T-cell (primary cell): ENCODE measurements at places on chromosomes 1 and 21.

GRCh38 chr1:181405584-181405983 is 77.7 kb upstream of the CACNA1E start:
- no peak for DNase-seq

DNA sequence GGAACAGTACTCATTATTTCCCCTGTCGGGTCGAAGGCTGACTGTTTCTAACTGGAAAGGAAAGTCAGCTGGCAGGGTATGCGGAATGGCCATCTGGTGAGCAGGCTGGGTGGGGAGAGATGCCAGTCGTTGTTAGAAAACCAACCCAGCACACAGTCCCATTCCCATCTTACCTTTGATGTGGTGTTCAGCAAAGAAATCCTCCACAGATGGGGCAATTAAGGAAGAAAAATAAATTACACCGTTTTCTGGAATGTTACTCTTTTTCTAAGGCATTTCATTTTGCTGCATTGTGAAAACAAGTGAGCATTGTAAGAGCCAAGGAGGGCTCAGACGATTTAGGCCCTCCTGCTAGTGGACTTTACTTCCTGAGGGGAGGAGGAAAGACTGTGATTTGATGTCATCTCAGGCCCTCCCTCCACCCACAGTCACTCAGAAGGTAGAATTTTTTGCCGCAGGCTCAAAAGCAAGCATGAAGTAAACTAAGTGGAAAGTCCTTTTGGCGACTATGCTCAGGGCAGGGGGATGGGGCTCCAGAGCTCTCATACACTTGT is at the start of gene SLC16A4:
Gene SLC16A4 (minus strand): TSS at position 335 of the 554 bp plus-strand sequence. CDS start 1,703 bp downstream, outside the sequence.
- DNase-seq: no peak

DNA sequence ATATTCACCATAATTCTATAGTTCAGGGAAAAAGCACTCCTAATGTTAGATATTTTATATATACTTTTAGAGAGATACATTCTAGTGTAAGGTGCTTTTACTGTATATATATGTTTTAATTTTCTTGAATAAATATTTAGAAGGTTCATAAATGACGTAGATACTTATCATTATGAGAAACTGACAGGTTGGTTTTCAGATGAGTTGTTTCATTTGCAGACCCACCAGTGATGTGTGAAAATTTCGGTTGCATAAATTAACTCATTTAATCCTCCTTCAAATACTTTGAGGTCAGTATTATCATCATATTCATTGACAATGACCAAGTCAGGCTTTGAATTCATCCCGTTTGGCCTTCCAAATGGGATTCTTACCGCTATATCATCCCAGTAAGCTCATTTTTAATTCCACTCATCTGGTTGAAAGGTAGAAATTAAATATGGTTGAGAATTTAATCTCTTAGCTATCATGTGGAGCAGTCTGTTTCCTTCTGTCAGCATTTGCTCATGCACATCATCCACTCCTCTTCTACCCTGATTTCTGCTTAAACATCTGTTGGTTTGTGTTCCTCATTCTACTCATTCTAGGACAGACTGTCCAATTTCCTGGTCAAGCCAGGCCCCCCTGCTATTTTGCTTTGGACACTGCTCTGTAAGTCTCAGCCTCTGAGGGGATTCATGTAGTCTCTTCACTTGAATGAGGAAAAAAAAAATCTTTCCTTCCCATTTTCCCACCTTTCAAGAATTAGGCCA is 1156.6 kb downstream of the PLA2G4A start:
- DNase-seq: no peak

GRCh38 chr1:206828765-206829164 is 36.7 kb upstream of the IL20 start:
- no peak for DNase-seq

GRCh38 chr1:237938068-237938467 is 47.3 kb upstream of the ZP4 start:
- no peak for DNase-seq

DNA sequence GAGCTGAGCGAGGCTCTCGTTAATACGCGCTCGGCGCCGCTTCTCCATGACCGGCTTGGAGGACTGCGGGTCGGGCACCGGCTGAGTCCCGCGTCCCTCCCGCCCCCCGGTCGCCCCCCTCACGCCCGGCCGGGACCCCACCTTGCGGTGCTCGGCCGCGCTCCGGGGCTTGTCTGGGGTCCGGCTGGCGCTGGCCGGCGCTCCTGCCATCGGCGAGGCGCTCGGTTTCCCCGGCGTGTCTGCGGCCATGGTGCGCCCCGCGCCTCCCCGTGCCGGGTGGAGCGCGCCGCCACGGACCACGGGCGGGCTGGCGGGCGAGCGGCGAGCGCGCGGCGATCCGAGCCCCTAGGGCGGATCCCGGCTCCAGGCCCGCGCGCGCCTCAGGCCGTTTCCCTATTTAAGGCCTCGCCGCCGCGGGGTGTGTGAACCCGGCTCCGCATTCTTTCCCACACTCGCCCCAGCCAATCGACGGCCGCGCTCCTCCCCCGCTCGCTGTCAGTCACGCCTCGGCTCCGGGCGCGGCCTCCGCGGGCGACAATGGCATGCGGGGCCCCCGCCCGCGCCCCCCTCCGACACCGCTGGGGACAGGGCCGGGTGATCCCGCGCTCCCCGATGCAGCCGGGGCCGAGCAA is at the start of gene HES4:
Gene HES4 (minus strand): TSS at position 373 of the 632 bp plus-strand sequence. CDS start 124 bp downstream, at position 249.
- peak; percentile 52 for DNase-seq

DNA sequence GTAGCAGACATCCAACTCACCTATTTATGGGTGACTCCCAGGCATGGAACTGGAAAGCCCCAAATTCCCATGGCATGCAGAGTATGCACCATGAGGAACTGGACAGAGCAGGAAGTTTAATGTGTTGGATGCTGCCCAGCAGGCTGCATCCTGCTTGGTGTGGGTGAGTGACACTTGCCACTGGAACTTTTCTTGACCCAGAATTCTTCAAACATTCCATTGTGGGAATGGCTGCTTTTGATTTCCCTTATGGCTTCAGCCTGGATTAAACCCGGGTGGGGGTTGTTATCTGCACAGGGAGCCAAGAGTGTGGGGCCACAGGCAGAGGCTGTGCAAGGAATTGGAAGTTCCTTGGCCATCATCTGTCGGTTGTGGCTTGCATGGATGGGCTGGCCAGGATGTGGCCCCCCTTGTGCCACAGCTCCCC is 26.9 kb upstream of the BACE2 start:
- DNase-seq: no peak

GRCh38 chr1:178908358-178908757 is 37.5 kb upstream of the ANGPTL1 start:
- DNase-seq: no peak

GRCh38 chr1:240739139-240739538 is 127.2 kb upstream of the GREM2 start:
- DNase-seq: no peak

- no peak for DNase-seq
These were observed 6.7 kb downstream of the CR1L start for GRCh38 chr1:207651583-207651982.

GRCh38 chr1:89465201-89465600 is 59.4 kb upstream of the LRRC8B start:
- DNase-seq: no peak

DNA sequence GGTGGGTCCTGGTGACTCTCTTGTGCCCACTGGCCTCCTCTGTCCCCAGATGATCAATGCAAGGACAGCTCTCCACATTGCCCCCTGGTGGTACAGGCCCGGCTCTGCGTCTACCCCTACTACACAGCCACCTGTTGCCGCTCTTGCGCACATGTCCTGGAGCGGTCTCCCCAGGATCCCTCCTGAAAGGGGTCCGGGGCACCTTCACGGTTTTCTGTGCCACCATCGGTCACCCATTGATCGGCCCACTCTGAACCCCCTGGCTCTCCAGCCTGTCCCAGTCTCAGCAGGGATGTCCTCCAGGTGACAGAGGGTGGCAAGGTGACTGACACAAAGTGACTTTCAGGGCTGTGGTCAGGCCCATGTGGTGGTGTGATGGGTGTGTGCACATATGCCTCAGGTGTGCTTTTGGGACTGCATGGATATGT is 10.8 kb downstream of the ADAMTSL4 start:
- DNase-seq: peak; percentile 68

DNA sequence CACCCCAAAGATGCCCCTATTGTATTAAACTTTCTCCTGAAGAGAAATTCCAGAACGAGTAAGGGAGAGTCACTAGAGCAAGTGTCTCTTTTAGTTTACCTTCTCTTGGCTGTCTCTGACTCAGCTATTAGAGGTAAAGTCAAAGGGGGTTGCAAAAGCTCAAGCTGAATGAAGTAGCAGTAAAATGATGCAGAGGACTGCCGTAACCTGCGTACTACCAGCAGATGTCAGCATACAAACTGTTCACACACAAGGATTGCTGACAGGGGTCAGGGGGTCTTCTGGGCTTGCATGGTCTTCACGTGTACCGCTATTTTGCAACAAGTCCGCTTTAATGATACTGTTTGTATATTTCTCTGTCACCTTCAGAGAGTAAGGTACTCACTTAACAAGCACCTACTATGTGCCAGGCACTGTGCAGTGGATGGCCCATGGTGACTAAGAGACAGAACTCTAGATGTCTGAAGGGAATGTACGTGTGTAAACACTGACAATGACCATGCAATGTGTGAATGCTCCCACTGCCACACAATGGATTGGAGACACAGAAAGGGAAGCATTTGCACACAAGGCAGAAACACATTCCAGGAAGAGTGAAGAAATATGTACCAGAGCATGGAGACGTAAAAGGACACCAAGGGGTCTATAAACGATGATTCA is 34.9 kb downstream of the CHML start:
- DNase-seq: no peak

GRCh38 chr1:220153147-220153546 is 59.2 kb downstream of the IARS2 start:
- DNase-seq: no peak
